ENCODE measurements at places on chromosomes 1 and 21.

DNA sequence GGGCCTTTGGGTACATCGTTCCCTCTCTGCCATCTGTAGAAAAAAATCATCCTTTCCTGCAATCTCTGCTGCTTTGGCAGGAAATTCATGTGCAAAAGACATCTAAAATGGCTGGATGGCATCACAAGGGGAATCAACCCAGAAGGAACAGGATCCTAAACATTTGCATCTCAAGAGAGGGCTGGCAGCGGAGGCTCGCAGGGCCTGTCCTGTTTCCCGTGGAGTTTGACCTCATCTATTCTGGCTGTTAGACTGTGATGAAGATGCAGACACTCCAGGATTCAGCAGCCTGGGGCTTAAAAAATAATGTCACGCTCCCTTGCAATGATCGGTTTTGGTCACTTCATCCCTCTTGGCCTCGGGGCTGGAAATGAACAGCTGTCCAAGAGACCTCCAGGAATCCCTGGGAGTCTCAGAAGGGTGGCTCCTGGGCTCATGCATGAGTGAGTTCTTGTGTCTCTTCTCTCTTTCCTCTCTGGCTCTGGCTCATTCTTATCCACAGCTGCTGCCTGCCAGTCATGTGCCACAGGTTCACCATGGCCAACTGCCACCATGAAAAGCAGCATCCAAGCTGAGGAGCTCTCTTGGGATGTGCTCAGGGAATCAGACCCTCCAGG lies 16.1 kb upstream of the PCP4 start:
- DNase-seq, result no peak

GRCh38 chr1:80639777-80640533 lies 1160.8 kb upstream of the ADGRL2 start:
- DNase-seq, result no peak

DNA sequence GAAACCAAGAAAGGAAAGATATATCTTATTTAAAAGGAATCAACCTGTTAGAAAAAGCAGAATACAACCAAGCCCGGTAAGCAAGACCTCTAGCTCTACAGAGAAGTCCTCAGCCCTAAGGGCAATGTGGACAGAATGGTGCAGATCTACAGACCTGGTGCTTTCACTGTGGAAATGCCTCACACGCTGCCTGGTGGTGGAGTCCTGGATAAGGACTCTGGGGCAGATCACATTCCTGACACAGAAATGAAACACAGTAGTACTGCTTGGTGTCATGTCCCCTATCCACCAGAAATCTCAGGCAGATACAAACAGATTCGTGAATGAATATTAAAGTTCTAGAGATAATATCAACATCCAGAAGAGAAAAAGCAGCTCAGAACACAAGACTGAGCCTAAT lies 6.8 kb downstream of the CNN3 start:
- DNase-seq, result no peak

DNA sequence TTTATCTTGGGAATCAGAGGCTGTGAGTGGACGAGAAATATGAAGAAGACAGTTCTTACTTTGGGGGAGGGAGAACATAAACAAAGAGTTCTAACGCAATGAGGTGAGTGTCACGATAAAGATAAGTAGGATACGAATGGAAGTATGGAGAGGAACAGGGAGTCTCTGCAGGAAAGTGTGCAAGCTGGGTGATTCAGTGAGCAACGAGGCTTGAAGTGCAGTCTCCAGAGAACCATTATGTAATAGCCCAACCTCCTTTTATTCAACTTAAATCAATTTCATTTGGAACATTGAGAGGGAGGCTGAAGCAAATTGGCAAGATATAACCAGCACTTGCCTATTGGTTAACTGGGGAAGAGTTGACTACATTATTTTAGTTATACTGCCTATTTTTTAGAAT lies 99.3 kb upstream of the PLD5 start:
- DNase-seq, result no peak

DNA sequence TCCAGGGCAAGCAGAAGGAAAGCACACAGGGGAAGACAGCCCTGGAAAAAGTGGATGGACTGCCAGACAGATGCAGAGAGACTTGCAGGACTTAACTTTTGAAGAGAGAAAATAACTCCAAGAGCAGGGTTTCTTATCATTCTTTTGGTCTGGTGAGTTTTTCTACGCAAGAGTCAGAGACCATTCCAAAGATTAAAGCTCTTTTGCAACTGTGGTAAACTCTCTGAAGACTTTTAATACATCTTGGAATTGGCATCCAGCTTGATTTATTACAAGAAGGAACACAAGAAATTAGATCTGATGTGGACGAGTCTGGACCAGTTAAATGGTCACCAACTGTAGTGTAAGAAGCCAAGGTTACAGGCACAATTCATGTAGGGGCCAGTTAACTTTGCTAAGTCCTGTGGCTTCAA lies 153.4 kb downstream of the SIPA1L2 start:
- DNase-seq, result no peak

DNA sequence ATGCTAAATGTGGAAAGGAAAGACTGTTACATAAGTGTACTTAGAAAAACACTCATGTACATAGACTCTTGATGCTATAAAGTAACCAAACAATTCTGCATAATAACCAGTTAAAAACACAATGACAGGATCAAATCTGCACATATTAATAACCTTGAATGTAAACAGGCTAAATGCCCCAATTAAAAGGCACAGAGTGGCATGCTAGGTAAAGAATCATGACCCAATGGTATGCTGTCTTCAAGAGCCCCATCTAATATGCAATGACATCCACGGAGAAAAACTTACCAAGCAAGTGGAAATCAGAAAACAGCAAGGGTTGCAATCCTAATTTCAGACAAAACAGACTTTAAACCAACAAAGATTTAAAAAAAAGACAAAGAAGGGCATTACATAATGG lies 644.8 kb upstream of the PKN2 start:
- DNase-seq, result no peak

GRCh38 chr1:208888376-208888775 lies 644.2 kb upstream of the PLXNA2 start:
- DNase-seq, result no peak

GRCh38 chr1:209103092-209103491 lies 480.4 kb upstream of the CAMK1G start:
- DNase-seq, result no peak

DNA sequence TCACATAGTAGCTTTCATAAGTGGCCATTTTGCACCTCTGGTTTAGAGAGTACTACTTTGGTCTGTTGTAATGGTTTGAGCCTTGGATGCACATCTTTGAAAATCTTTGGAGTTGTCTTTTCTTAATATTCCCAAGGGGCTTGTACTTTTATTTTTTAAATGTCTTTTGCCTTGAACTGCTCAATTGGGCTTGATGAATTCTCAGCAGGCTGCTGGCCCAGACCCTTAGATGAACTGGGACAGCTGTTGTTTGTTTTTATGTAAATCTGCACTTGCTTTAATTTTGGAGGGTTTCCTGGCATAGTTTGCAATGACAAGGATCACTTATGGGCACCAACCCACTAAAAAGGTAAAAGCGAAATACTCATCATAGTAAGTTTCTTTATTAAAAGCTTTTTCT lies 24.9 kb downstream of the NGF start:
- DNase-seq, result no peak

DNA sequence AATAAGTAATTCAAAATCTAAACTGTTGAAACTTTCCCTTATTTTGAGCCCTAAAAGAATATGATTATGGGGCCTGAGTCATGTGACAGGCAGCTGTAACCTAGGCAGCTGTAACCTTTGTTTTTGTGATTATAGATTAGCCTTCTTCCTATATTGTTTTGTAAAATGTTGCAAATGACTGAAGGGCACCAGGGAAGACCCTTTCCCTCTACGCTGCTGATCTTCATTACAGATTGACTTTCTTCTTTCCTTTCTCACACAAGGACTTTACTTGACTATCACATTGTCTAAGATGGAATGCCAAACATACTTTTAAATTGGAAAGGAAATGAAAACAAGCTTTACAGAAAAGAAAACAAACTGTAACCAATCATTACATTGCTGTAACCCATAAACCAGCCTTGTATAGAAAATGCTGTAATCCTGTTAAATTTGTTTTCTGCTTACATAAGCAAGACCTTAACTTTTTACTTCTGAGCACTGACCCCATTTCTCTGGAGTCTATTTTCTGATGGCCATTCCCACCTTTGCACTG lies 242.2 kb downstream of the RGS7 start:
- DNase-seq, result no peak

DNA sequence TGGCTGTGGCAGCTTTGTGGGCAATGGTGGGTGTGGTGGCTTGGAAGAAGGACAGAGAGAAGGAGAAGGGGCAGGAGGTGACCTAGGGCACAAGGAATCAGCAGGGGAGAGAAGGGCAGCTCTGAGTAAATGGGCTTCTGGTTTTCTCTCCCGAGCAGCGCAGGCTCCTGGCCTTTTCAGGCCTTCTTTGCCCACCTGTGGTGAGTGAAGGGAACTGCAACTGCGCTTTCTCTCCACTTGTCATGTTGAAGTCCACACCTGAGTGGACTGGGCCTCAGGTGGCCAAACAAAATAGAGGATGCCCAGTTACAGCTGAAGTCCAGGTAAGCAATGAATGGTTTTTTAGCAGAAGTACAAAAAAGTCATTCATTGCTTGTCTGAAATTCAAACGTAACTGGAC lies 29.4 kb upstream of the KCNA10 start:
- DNase-seq, result no peak

DNA sequence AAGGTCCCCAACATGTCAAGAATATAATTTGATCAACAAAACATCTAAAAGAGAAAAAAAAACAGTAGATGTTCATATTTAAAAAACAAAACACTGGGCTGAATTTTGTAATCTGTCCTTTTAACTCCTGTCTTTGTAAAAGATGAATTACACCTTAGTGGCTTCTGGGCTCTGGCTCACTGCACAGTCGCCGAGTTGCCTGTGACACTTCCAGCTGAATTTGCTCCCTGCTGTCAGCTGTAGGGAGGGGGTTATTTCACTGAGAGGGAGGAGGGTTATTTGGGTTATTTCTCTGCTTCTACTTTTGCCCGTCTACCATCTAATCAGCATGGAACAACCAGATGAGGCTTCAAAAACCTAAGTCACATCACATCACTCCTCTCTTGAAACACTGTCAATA lies 193.0 kb upstream of the ZC3H12A start:
- no peak for DNase-seq

DNA sequence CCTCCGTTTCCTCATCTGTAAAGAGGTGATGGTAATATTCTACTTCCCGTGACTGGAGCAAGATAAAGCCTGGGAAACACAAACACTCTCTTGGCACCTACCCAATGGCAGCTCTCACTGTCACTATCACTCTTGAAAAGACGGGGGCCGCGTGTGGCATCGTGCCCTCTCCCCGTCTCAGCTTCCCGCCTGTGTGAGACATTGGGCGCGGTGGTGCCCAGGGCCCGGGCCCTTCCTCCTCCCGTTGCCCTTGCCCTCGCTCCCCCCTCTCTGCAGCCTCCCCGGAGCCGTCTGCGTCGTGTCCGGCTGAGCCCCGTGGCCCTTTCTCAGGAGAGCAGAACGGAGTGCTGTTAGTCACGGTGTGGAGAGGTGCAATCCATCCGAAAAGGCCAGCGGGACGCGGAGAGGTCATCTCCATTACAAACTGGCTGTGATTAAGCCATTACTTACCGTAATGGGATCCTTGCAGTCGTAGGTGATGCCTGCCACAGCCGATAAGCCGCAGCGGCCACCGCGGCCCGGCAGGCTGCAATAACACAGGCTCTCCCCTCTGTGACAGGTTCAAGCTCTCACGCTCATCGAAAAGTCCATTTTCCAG lies 156.4 kb upstream of the ZC3H12A start:
- no peak for DNase-seq

DNA sequence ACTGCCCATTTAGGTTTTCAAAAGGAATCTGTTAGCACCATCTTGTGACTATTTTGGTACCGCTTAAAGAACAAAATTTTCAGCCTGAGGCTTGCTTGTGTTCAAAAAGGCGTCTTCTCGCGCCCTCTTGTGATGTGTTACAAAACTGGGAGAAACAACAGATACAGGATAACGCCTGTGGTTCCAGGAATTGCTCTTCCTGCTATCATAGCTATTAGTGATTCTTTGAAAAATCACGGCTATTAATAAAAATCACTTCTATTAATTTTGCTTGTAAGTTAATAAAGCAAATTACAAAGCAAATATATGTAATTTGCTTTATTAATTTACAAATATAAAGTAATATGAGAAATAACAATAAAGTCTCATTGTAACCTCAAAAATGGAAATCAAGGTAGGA lies 82.2 kb upstream of the ABCD3 start:
- DNase-seq, result peak; percentile 57

- DNase-seq, result no peak
Observed at GRCh38 chr1:148435406-148435805, 47.7 kb downstream of the PPIAL4G start.

DNA sequence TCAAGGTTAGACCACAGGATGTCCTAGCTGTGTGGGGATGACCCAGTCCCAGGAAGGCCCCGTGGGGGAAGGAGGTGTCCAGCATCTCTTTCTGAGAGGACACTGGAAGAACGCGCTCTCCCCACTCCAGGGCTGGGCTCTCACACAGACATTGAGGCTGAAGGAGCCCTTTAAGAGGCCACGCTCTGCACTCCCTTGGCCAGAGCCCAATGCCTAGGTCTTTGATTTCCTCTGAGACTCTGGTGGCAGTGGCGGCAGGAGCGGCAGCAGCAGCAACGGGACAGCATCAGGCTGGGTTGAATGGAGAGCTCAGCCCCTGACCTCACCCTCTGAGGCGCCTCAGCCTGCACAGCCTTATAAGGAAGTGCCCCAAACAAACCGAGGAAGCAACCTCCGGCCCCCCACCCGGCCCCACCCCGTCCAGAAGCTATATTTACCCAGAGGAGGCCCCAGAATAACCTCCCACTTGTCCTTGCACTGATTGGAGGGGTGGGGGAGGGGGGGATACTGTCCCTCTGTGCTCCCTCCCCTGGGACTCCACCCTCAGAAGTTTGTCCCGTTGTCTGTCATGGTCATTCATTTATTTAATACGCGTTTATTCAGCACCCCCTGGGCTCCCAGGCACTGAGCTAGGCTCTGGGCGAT lies 12.3 kb downstream of the NES start:
- no peak for DNase-seq

- DNase-seq, result no peak
Observed at GRCh38 chr1:113804421-113805255, 7.6 kb downstream of the RSBN1 start.

GRCh38 chr1:88118176-88118845 lies 565.8 kb upstream of the PKN2 start:
- DNase-seq, result no peak

DNA sequence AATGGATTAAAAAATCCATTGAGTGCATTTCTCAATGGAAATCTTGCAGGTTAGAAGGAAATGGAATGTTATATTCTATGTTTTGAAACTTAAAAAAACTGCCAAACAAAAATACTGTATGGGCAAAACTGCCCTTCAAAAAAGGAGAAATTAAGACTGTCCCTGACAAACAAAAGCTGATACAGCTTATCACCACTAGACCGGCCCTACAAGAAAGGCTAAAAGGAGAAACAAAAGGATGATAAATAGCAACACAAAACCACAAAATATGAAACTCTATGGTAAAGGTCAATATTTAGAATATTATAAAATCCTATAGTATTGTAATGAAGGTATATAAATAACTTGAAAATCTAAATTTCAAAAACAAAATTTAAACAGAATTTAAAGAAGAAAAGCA lies 60.0 kb downstream of the SLC25A24 start:
- no peak for DNase-seq

- no peak for DNase-seq
Observed at GRCh38 chr1:243346016-243346415, 90.2 kb downstream of the SDCCAG8 start.
